Esophagus muscularis mucosa (tissue), 4 donors: ENCODE measurements at places on chromosomes 7 and 10.
A peak's percentile ranks its signal among the peaks of the same experiment; 100 is the strongest.

GRCh38 chr10:97733256-97733655, 3.7 kb upstream of the ZFYVE27 start:
- no peak for DNase-seq

DNA sequence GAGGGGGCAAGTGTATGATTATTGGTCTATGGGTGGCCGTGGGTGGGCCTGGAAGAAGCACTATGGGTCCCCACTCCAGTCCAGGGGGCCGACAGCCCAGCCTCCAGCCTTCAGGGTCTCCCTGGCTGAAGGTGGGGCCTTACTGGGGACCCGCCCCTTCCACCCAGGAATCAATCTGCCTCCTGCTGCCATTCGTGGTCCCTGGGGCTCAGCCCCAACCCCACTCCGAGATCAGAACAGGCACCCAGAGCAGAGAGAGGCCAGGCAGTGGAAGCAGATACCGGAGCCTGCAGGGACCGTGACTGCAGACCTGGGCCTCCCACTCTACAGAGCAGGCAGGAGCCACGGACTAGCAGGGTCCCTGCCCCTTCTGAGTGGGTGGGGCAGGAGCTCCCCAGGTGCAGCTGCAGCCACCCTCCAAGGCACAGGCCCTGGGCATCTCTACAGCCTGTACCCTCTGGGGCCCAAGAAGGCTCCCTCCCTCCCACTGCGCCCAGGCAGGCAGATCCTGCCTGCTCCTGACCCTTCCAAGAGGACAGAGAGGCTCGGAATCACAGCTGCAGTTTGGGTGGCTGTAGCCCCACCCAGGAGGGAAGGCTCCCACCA, 13.6 kb upstream of the FOXL3 start:
- DNase-seq, result no peak

GRCh38 chr7:24197852-24198251, 86.1 kb upstream of the NPY start:
- peak; percentile 39 for DNase-seq

DNA sequence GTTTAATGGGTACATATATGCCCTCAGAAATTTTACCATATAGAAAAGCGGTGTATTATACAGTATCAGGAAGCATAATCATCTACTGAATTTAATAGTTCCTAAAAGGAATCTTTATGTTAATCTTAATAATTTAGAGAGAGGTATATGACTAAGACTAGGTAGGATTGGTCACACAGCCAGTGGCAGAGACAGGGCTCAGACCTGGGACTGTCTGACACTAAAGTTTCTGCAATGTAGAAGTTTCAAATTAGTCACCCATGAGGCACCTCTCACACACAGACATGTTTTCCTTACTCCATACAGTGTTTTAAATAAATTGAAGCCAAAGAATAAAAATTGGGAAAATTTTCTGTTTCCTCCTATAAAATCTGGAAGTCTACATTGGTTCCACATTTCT, 72.8 kb upstream of the ADRA2A start:
- DNase-seq, result no peak

DNA sequence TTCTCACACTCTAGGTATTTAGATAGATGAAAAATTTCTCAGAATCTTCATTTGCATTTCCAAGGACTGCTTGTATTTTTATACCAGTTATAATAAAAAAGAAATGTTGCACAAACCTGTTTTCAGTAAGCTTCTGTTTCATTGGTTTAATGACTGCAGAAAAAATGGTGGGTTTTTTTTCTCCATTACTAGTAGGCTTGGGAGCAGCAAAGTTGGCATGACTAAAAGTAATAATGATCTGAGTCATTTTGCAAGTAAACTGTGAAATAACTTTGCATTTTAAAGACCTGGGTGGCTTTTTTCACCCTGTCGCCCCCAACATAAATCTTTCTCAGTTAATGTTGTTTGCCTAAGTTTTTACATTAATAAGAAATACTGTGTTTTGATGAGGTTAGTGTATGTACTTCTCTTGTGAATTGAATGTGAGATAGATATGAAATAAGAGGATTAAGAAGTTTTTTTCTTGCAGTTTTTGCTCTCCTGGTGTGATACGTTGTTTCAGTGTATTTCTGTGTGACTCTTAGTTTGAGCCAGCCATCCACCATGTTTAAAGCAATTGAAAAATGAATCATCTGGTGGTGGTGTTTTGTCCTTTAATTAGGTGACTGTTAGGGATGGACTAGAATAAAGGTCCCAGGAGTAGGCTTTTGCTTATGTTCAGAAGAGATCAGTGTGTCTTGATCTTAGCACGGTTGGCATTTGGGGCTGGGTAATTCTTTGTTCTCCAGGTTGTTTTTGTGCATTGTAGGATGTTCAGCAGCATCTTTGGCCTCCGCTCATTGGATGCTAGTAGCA, 1.8 kb downstream of the GNAI1 start:
- DNase-seq, result no peak

- no peak for DNase-seq
Measured at GRCh38 chr7:2248984-2249694, 7.1 kb downstream of the NUDT1 start.

DNA sequence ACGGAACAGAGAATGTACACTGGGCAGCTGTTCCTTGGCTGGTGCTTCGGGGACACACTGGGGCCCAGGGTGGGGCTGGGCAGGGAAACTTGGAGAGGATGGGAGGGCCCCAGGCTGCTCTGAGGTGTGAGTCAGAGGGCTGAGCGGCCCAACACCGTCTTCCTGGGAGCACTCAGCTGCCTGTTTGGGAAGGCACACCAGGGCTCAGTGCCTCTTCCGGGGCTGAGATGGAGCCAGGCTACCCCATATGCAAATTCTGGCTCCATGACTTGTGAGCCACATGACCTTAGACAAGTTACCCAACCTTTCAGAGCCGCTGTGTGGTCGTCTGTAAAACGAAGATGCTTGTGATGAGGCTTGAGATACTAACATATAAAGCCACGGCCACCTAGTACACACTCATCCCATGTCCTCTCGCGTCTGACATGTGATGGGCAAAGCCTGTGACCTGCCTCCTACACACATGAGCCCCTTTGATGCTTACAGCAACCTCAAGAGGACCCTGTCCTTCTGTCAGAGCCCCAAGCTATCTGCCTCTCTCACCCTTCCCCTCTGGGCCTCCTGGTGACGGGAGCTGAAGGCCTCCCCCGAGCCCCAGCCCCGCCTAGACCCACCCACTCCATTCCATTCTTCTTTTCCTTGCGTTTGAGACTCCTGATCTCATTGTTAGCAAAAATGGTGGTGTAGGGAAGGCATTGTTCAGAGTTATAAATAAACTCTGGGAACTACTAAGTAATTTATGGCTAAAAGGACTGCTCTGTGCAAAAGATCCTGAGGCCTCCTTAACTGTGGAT, 26.1 kb downstream of the KLRG2 start:
- no peak for DNase-seq

DNA sequence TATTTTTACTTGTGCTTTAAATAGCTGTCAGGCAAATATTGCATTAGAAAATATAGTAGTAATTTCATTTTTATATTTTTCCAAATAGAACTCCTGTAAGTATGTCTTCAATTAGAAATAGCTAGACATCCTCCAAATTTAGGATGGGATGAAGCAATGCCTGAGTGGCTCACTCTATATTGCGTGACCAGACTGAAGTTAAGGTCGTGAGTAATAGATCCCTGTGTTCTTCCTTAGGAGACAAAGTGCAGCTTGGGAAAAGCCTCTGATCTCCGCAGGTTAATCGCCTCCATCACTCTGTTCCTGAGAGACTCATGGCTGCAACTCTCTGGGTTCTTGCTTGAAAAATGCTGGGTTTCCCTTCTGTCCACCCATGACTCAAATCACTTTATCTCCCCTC, 484.8 kb upstream of the ANKRD30A start:
- DNase-seq, result no peak

- no peak for DNase-seq
Measured at GRCh38 chr7:29287366-29287765, 92.8 kb downstream of the CHN2 start.

DNA sequence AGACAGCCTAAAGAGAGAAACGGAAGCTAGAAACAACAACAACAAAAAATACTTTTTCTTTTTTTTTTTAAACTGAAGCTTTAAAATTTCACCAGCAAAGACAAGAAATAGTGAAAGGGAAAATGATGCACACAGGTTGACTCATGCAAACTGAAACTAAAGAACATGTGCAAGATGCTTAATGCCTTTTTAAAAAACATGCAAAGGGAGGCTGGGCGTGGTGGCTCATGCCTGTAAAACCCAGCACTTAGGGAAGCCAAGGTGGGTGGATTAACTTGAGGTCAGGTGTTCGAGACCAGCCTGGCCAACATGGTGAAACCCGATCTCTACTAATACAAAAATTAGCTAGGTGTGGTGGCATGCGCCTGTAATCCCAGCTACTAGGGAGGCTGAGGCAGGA, 15.1 kb upstream of the CUBN start:
- no peak for DNase-seq

GRCh38 chr10:5813091-5813340, 218 bp downstream of the GDI2 start:
- DNase-seq, result no peak

- no peak for DNase-seq
Measured at GRCh38 chr10:58955615-58956014, 220.8 kb upstream of the PHYHIPL start.
